Karpas-422 (cell line): ENCODE measurements at places on chromosomes 16 and 17. TPM values are rescaled to one million over a fixed set of nuclear protein-coding genes. Genes with fewer than 3 reads are reported as not detected.

- DNase-seq = no peak
These were observed 11.5 kb downstream of the SLC46A1 start for GRCh38 chr17:28394337-28395116.

GRCh38 chr17:45425125-45425983, 7.3 kb downstream of the ARHGAP27 start:
- DNase-seq = peak; percentile 55

DNA sequence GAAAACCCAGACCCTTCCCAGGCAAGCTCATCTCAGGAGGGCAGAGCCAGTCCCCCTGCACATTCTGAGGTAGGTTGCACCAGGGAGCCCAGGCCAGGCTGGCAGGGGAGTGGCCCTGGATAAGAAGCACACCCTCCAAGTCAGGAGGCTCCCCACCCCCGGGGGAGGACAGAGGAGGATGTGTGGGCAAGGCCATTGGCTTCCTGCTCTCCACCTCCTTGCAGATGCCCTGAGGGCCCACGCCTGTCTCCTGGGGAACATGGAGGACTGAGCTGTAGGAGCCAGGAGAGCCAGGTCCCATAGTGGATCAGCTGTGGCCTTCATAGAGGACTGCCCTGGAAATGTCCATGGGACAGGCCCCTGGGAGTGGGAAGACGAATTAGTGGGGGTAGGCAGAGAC, 126.7 kb downstream of the IRF8 start:
- no peak for DNase-seq

CACNG5 gene
- total RNA-seq = not detected in 2 replicates

DNA sequence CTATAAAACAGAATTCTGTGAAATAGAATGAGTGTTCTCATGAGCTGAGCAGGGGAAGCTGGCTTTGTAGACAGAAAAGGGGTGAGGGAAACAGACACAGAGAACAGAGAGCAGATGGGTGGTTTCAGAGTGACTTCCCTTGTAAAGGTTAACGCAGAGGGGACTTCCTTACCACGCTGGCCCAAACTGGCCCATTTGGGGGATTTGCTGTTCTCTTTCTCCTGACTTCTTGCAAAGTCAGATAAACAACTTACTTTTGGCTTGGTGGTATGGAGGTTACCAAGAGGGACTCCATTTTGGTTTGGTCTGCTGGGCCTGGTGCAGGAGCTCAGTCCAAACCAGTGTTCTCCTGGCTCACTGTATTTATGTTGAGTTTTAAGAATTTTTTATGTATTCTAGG, 48.4 kb downstream of the SEC14L1 start:
- DNase-seq = no peak
